ENCODE measurements at places on chromosomes 11 and 22. TPM values are rescaled to one million over a fixed set of nuclear protein-coding genes. Genes with fewer than 3 reads are reported as not detected.

The TEX54 gene
- not detected for total RNA-seq

The KCNQ1OT1 gene
- 4.2 TPM for total RNA-seq

The PRRG4 gene
- not detected for total RNA-seq

The GDPD4 gene
- 0.44 TPM for total RNA-seq

The GDPD5 gene
- total RNA-seq: 1.6 TPM

The GAL3ST1 gene
- not detected for total RNA-seq

Measured in placental pericyte (primary cell).